ENCODE measurements at places on chromosomes 7 and 10. TPM values are rescaled to one million over a fixed set of nuclear protein-coding genes. Genes with fewer than 3 reads are reported as not detected.

CNNM1 gene
- 0.36 TPM for total RNA-seq

NUP42 gene
- 40.1 TPM for total RNA-seq

PTPRE gene
- 16.3 TPM for total RNA-seq

DOCK4 gene
- 65.7 TPM for total RNA-seq

ERVW-1 gene
- total RNA-seq: not detected

ETV1 gene
- total RNA-seq: 12.8 TPM

CYTH3 gene
- 70.3 TPM for total RNA-seq

SPDYE18 gene
- not detected for total RNA-seq

SUMF2 gene
- 218 TPM for total RNA-seq

LFNG gene
- total RNA-seq: 20.3 TPM

GATA3 gene
- total RNA-seq: not detected

GRID1 gene
- total RNA-seq: 0.97 TPM

LRRN3 gene
- 1.7 TPM for total RNA-seq

OR6B1 gene
- total RNA-seq: not detected

TMEM225B gene
- total RNA-seq: 1.6 TPM

FAM20C gene
- 70.4 TPM for total RNA-seq

PRKAG2 gene
- 16.6 TPM for total RNA-seq

NRAP gene
- total RNA-seq: not detected

LRMDA gene
- total RNA-seq: 1.5 TPM

RHOBTB1 gene
- 45.3 TPM for total RNA-seq

PRPS1L1 gene
- not detected for total RNA-seq

NKX2-3 gene
- total RNA-seq: not detected

NXPH1 gene
- total RNA-seq: not detected

MRLN gene
- not detected for total RNA-seq

SRRM3 gene
- 1.9 TPM for total RNA-seq

NMT2 gene
- 20.8 TPM for total RNA-seq

CLDN3 gene
- not detected for total RNA-seq

SFRP4 gene
- total RNA-seq: 0.16 TPM

JAKMIP3 gene
- total RNA-seq: 0.32 TPM

UBN2 gene
- total RNA-seq: 5.5 TPM

Measured in hair follicle dermal papilla cell (primary cell).